ENCODE measurements at places on chromosomes 2 and 18.

DNA sequence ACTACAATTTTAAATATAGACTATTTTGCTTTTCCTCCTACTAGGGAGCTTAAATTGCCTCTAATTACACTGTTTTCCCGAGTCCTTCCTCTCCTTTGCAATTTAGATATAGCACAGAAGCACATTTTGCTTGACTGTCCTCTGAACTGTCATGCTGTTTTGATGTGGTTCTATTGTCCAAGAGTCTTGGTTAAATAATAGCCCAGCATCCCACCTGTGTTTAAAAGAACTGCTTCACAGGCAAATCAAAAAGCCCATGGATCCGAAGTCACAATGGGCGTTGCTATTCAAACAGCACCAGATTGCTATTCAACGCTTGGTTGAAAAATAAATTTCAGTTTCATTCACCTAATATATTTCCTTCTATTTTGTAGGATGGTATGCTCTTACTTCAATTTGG lies 22.3 kb upstream of the ACTR3 start:
- no peak for DNase-seq

- no peak for DNase-seq
Observed at GRCh38 chr2:229539628-229540027, 174.7 kb downstream of the DNER start.

GRCh38 chr2:173193925-173194324 lies 118.3 kb downstream of the MAP3K20 start:
- no peak for DNase-seq

DNA sequence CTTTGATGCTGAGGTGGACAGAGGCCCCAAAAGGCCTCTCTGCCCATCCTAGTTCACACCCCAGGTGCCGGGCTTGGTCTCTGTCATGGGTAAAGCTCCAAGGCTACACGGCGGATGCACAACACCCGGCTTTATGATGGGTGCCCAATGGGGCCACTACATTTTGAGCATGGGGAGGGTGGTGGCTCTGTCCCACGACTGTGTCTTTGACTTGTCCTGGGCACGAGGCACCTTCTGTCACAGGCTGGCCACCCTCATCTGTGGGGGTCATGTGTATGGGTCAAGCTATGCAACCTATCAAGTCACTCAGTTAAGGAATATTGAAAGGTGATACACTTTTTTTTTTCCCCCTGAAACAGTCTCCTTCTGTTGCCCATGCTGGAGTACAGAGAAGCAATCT lies 63.7 kb downstream of the EDAR start:
- DNase-seq, result no peak

- DNase-seq, result no peak
Observed at GRCh38 chr2:37892436-37893114, 32.5 kb upstream of the RMDN2 start.

GRCh38 chr2:185757356-185757755 lies 18.8 kb downstream of the FSIP2 start:
- DNase-seq, result no peak

- DNase-seq, result peak; percentile 75
Observed at GRCh38 chr2:88451811-88452564, 505 bp downstream of the FOXI3 start.

GRCh38 chr2:20423847-20424246 lies 23.0 kb upstream of the RHOB start:
- no peak for DNase-seq

DNA sequence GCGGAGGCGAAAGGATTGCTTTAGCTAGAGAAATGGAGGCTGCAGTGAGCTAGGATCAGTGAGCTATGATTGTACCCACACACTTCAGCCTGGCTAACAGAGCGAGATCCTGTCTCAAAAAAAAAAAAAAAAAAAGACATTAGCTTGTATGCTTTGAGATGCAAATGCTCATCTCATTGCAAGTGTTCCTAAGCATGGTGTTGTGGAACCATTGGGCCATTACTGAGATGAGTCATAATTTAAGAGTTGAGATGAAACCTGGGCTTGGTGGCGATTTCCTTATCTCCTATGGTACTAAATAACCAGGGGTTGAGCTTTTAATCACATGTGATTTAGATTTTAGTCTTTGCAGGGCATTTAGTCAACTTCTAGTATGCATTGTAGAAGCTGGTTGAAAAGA lies 2.2 kb downstream of the PLEKHA3 start:
- DNase-seq, result no peak

DNA sequence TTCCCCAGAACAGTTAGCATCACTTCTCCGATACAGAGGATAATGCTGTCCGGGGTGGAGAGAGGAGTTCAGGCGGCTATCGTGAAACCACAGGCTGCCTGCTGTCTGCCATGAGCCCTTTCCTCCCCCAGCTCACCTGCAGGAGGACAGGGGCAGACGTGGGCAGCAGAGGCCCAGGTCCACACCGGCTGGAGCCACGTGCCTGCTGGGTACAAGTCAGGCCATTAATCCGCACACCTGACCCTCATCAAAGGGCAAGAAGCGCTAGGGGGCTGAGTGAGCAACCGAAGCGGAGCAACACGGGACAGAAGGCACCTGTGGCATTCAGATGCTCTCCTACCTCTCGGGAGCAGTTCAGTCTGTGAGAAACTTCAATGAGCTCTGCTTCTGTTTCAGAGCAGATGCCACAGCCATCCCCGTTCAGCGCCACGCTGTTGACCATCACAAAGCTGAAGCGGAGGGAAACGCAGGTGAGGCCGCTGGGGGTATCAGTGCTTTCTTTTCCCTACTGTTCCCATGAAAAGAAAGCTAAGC lies 21.5 kb downstream of the MPPE1 start:
- peak; percentile 50 for DNase-seq

- DNase-seq, result no peak
Observed at GRCh38 chr2:236637686-236638569, 68.3 kb downstream of the ACKR3 start.

GRCh38 chr2:40859617-40860016 lies 407.7 kb upstream of the SLC8A1 start:
- no peak for DNase-seq

GRCh38 chr2:191506515-191506914 lies 171.4 kb upstream of the NABP1 start:
- no peak for DNase-seq

- no peak for DNase-seq
Observed at GRCh38 chr18:28109781-28110560, 67.0 kb downstream of the CDH2 start.

Data from kidney (tissue), 22 donors.